ENCODE measurements at places on chromosomes 7 and 10. TPM values are rescaled to one million over a fixed set of nuclear protein-coding genes. Genes with fewer than 3 reads are reported as not detected.

MYO3A gene
- 1.0 TPM for total RNA-seq

PVRIG gene
- 0.95 TPM for total RNA-seq

TRPV6 gene
- 6.5 TPM for total RNA-seq

SLC16A9 gene
- total RNA-seq: 14.5 TPM

LLCFC1 gene
- not detected for total RNA-seq

PSD gene
- total RNA-seq: 0.72 TPM

BMS1 gene
- total RNA-seq: 17.3 TPM

STK32C gene
- 2.3 TPM for total RNA-seq

TYW1B gene
- total RNA-seq: 2.9 TPM

All from esophagus squamous epithelium (tissue), 5 donors.